ENCODE measurements at places on chromosomes 7 and 10.

GRCh38 chr10:102735065-102735562 is 8.6 kb upstream of the WBP1L start:
- DNase-seq, result peak; percentile 67

- no peak for DNase-seq
These were observed 37.3 kb upstream of the PRKAR2B start for GRCh38 chr7:107007007-107007891.

DNA sequence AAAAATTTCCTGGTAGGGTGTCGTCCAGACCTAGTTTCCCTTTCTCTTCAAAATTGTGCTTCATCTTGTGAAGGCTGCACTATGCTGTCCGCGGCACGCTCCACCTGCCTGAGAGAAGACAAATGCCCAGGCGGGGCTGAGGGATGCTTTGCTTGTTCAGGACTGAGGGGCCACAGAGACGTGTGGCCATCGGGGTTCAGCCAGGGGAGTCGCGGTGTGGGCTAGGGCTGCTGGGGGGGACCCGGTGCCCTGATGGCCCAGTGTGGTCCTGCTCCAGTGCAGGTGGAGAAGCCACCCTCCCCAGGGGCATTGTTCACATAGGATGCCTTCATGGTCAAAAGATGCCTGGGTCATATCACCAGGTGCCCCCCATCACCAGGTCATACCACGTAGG is 107.8 kb upstream of the SHH start:
- DNase-seq, result no peak

DNA sequence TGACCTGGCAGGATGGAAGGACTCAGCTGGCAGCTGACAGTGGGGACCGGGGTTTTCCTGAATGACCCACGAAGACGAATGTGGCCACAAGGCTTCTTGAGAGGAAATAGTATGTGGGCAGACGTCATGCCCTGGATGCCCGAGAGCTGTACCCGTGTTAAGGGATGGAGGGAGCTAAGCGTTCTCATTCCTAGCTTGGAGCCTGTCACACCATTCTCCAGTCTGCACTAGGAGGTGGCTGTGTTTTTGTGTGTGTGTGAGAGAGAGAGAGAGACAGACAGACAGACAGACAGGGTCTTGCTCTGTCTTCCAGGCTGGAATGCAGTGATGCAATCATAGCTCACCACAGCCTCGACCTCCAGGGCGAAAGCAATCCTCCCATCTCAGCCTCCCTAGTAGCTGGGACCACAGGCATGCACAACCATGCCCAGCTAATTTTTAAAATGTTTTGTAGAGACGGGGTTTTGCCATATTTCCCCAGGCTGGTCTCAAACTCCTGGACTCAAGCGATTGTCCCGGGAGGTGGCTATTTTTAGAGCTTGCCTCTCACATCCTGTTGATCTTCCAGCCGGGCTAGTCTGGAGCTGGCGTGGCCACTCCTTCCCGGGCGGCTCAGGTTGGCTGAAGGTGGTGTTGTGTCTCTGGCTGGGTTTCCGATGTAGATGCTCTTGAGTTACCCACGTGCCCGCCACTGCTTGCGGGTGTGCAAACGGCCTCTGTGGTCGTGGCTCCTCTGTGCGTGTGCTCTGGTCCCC is 2.1 kb downstream of the AMZ1 start:
- DNase-seq, result no peak

DNA sequence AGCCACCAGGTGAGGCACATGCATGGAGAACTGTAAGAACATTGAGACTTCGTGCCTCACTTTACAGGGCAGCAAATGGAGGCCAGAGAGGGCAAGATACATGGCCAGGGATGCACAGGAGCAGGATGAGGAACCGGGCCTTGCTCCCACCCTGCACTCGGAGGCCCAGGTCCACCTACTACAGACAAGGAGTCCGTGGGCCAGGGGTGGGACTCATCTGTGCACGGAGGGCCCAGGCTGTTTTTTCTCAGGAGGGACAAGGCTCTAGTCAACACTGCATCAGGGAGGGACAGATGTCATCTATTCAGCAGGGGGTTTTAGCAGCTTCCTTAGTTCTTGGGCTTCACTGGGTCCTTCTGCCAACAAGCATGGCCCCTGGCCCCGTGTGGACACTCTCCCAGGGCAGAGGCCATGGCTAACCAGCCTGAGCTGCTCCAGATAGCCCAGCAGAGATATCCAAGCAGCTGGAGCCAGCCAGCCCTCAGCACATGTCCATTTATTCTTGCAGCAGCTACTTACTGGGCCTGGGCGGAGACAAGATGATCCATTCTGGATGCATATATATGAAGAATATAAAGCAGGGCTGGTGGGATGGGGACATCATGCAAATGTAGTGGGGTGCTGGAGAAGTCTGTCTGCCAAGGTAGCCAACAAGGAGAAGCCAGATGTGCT is 134.5 kb upstream of the RET start:
- DNase-seq, result peak; percentile 46

DNA sequence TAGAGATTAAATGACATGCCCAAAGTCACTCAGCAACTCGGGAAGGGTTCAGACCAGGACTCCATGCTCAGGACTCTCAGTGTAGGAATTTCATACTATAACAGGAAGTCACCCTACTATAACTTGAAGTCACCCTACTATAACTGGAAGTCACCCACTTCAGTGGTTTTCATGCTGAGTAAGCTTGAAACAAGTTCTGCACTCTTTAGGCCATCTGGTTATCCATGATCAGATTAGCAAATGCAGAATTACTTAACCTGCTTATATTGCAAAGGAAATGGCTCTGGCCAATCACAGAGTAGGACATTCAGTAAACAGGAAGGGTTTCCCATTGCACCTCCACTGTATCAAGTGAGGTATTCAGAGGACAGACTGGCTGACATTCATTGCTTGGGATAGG is 1240.4 kb downstream of the GATA3 start:
- DNase-seq, result no peak

- no peak for DNase-seq
These were observed 7.7 kb downstream of the CASP2 start for GRCh38 chr7:143295870-143296269.

- no peak for DNase-seq
These were observed 39.5 kb downstream of the AGK start for GRCh38 chr7:141590666-141591065.

GRCh38 chr7:127715901-127716300 is 63.9 kb downstream of the SND1 start:
- no peak for DNase-seq

GRCh38 chr10:77507291-77507880 is 130.2 kb downstream of the KCNMA1 start:
- DNase-seq, result no peak

DNA sequence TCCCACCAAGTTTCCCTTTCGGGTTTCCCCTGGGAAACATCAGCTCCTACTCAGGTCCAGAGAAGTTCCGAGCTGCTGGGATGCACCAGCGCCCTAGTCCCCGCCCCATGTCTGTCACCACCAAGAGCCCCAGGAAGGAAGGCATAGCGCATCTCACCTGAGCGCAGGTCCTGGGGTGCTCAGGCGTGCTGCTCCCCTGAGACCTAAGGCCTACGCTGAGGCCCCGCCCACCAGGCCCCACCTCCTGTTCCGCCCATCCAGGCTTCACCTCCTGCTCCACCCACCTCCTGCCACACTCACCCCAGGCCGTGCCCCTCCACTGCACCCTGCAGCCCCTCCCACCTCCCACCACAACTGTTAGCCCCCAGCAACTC is 1.2 kb upstream of the TFR2 start:
- no peak for DNase-seq

- DNase-seq, result peak; percentile 77
These were observed at the start of gene ETV1 for GRCh38 chr7:13989126-13989948. Gene ETV1 (minus strand): TSS chr7:13989666. CDS start chr7:13989052, 614 bp downstream.

DNA sequence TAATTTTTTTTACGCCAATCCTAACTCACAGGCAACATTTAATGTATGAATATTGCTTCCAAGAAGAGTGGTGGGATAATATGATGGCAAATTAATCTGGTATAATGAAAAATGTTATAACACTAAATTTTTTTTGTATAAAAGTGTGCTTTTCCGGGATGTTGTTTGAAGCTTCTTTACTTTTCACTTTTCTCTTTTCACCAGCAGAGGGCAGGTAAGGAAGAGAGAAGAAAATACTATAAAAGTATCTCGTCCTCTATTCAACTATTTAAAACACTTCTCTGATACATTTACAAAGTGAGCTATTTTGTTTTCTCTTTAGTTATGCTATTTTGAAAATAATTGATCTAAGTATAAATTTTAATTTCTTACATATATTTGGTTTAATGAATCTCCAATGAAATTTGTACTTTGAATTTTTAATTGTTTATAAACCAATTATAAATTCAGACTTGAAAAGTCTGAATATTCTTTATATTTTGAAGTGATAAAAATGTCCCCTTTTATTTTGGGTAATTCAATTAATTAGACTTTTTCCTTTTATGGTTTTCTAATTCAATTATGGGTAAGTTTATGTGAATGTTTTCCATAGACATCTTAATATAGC is 20.7 kb upstream of the CFTR start:
- DNase-seq, result no peak

GRCh38 chr7:111987115-111987826 is 218.9 kb downstream of the DOCK4 start:
- DNase-seq, result no peak

DNA sequence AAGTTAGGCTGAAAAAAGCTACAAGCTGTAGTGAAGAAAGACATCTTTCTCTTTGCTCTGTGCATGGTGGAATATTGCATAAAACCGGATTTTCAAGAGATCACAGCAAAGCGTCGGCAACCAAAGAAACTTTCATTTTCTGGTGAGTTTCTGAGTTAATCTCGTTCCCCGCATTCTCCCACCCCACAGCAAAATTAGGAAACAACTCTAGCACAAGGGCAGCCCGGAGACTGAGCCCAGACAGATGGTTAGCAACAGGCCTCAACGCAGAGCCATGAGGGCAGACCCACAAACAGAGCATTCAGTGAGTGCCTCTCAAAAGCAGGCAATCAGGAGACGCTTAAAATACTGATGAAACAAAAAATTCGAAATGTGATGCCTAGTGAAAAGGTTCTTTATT is 396.1 kb upstream of the KLF6 start:
- no peak for DNase-seq

GRCh38 chr7:151351967-151352366 is 10.4 kb downstream of the NUB1 start:
- DNase-seq, result no peak

- DNase-seq, result no peak
These were observed 47.3 kb downstream of the PROSER2 start for GRCh38 chr10:11870461-11870780.

DNA sequence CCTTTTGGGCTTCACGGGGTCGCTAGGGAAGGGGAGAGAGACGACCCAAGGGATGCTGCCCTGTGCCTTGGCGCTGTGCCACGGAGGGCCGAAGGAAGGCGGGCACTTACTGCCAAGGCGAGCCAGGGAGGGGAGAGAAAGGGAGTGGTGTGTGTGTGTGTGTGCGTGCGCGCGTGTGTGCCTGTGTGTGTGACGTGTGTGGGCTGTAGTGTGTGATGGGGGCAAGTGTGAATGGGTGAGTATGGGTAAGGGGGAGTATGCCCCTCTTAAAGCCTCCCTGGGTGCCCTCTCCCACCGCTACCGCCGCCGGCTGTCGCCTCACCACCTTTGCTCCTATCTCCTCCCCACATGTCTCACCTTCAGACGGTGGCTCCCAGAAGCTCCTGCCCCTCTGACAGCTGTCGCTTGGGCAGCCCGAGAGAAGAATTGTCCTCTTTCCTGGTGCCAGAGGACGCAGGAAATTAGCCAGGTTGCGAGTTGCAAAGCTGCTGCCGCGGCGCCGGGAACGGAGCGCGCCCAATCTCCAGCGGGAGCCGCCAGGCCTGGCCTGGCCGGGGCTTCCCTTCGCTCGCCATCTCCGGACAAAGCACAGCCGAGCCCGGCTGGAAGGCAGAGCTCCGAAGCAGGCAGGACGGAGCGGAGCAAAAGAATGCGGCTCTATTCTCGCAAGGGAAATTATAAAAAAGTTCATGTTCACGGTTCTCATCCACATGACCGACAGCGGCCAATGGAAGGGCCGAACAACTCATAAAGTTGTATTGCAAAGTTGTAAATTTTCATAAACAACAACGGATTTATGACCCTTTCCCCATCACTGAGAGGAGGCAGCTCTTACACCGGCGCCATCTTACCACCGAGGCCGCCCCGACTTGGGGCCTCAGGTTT is at the start of gene HOXA3:
Gene HOXA3, minus strand, starts transcription at position 653 of the 885 bp plus-strand sequence. CDS start 41,943 bp downstream, outside the sequence.
- no peak for DNase-seq

- no peak for DNase-seq
These were observed 4.2 kb downstream of the CLDN12 start for GRCh38 chr7:90407484-90407821.

- no peak for DNase-seq
These were observed 8.3 kb upstream of the PIP4K2A start for GRCh38 chr10:22722626-22723169.

- DNase-seq, result no peak
These were observed 5.1 kb downstream of the GSTO2 start for GRCh38 chr10:104273899-104274575.

GRCh38 chr10:97307866-97308780 is 10.9 kb upstream of the FRAT1 start:
- DNase-seq, result no peak

- DNase-seq, result no peak
These were observed 102.3 kb upstream of the STK17A start for GRCh38 chr7:43480581-43480980.

DNA sequence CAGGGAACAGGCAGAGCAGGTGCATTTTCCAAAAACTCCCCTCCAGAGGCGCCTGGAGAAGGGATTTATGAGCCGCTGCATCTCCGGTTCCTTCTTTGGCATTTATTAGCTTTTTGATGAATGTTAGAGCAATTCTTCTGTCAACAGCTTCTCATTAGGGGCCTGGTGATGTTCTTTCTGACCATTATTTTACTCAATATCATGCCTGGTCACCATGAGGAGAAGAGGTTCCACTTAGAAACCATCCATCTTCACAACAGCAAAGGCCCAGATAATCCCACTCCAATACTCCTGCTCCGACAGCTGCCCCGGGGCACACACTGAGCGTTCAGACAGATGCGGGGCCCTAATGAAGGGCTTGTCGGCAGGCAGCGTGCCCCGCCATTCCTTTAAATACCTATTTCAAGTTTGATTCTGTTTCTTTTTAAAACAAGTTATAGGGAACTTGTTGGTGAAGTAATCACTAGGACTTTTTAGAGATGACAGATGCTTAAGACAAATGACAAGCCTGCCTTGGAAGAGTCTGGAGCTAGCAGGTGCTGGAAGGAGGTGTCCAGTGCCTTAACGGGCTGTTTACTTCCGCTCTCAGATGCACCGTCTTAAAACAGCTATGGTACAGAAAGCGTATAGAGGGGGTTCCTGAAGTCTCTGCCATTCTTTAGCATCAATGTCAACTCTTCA is 31.7 kb downstream of the ECHDC3 start:
- DNase-seq, result no peak

- DNase-seq, result no peak
These were observed 17.6 kb upstream of the AOAH start for GRCh38 chr7:36741866-36742265.

- DNase-seq, result no peak
These were observed 841.1 kb upstream of the SORCS1 start for GRCh38 chr10:108005627-108006026.
